Foreskin fibroblast (primary cell): ENCODE measurements at places on chromosomes 3 and 15.

DNA sequence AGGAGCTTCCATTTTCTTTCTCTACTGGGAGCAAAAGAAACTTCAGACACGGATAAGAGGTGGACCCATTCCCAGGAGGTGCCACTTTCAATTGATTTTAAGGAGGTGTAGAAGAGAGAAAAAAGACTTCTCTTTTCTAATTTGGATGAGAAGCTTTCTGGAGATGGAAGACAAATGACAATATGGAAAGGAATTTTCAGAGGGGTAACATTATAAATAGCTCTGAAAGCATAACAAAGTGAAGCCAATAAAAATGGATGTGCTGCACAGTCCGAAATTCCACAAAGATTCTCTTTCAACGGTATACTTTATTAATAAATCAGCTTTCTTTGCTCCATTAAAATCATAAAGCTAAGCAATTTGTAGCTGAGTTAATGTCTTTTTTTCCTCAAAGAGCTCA lies 607.2 kb upstream of the MDFIC2 start:
- DNase-seq = no peak

DNA sequence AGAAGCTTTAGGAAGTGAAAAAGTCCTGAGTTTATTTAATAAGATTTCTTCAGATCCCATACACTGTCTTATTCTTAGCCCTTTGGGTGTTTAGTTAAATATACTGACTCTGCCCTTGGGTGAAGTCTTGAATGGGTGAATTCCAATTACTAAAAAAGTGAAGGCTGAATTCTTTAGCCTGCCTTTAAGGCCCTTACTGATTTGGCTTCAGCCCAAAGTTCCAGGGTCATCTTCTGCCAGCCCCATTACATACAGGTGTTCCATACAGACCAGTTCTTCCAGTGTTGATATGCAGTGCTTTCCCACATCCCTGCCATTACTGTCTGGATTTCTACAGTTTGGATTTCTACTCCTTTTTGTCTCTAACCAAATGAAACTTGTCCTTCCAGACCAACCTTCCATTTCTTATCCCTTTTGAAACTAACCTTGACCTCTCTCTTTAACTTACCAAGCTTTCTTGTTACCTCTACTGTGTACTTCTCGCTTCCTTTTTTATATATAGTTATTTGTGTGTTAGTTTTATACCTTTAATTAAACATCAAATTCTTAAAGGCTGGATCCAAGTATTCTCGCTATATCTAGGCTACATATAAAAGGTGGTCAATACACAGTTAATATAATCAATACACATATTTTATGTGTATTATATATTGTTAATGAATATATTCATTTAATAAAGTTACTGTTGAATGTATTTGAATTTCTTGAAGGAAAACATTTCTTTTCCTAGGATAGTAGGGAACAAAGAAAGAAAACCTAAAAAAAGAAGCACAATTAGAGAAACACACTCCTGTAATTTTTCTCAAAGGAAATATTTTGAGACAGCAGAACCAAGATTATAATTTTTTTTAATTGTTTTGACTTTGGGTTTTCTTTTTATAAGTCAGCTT lies 15.0 kb downstream of the MBNL1 start:
- DNase-seq = no peak

DNA sequence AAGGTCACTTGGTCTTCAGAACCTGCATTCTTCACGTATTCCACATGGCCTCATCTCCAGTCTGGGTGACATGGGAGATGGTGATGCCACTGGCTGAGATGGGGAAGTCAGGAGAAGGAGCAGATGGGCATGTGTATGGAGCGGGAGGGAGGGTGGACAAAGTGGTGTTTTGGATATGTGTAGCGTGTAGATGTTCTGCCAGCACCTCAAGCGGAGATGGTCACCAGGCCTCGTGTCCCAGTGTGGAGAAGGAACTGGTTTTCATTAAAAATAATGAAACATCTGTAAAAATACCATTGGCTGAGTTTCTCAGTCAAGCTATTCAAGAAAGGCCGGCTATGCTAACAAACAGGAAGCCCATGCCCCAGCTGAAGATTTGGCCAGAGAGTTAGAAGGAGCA lies 26.2 kb downstream of the LARP6 start:
- DNase-seq = no peak

DNA sequence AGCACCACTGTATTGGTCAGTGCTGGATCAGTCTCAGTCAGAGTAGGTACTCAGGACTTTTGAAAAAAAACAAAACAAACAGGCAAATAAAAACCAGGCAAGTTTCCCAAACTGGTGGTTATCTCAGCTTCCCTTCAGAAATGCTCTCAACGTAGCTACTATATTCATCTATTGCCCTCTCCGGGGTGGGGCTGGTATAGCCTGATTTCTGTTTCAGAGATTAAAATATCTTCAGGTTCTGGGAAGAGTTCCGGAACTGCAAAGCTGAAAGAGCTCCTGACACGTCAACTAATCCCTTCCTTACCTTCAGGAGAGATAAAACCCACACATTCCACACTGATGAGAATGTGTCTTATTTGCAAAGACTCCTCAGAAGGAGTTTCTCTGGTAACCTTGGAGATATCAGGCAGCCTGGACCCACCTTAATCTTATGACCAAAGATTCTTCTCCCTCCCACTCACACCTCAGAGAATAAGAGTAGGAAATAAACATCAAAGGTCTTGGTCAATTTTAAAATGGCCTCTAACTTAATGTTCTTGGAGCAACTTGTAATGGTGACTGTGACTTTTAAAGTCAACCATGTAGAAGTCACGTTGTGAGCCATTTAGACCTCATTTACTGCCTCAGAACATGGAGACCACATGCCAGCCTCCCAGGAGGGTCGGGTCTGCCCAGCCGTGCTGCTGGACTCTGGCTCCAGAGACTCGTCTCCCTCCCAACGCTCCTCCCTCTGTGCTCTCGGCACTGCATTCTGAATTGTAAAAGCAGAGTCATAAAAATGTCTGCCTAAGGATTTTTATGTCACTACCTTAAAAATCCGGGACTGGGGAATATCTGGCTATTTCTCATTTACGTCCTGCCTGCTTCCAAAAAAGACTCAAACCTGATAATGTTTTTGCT lies 53.8 kb downstream of the CDCP1 start:
- DNase-seq = peak; percentile 36

DNA sequence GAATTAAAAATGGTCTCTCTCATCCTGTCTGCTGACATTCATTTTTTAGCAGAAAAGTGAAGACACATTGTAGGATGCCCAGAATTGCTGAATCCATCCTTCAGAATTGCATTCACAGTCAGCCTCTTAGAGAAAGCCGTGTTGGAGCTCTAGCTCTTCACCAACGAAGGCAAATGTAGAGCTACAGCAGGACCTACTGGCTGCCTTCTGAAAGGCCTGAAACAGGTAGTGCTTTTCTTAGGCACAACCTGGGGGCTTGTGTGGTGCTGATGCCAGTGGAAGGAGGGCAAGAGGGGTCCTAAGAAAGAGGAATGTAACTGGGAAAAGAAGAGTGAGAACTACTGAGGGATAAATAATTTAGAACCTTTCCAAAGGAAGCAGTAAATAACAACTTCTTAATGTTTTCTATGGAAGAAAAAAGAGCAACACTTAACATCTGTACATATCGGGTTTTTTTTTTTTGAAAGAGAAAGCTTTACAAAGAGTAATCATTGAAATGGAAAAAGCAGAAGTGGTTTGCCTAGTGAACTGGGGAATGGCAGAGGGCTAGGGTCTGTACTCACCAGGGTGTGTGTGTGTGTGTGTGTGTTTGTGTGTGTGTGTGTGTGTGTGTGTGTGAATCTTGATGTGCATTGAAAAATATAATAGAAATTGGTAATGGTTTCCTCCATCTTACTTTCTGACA lies 297.8 kb downstream of the SATB1 start:
- no peak for DNase-seq

- peak; percentile 96 for DNase-seq
Measured at GRCh38 chr15:100721758-100722550, 119.6 kb downstream of the ASB7 start.

DNA sequence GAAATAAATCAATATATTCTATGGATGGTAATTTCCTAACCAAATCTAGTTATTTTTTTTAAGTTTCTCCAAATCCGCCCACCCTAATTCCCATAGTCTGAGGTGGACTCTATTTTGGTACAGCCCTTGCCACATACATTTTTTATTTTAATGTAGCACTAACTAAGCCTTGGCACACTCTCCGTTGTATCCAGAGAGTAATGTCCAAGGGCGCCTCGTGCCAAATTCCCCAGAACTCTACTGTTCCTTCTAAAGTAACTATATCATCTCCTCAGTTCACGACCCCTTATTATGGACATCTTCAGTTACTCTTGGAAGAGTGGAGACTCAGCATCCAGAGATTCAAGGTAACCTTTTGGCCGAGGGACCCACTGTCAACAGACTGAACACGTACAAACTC lies 1.3 kb downstream of the VGLL3 start:
- no peak for DNase-seq

GRCh38 chr3:97952280-97952679 lies 20.0 kb downstream of the RIOX2 start:
- peak; percentile 94 for DNase-seq

DNA sequence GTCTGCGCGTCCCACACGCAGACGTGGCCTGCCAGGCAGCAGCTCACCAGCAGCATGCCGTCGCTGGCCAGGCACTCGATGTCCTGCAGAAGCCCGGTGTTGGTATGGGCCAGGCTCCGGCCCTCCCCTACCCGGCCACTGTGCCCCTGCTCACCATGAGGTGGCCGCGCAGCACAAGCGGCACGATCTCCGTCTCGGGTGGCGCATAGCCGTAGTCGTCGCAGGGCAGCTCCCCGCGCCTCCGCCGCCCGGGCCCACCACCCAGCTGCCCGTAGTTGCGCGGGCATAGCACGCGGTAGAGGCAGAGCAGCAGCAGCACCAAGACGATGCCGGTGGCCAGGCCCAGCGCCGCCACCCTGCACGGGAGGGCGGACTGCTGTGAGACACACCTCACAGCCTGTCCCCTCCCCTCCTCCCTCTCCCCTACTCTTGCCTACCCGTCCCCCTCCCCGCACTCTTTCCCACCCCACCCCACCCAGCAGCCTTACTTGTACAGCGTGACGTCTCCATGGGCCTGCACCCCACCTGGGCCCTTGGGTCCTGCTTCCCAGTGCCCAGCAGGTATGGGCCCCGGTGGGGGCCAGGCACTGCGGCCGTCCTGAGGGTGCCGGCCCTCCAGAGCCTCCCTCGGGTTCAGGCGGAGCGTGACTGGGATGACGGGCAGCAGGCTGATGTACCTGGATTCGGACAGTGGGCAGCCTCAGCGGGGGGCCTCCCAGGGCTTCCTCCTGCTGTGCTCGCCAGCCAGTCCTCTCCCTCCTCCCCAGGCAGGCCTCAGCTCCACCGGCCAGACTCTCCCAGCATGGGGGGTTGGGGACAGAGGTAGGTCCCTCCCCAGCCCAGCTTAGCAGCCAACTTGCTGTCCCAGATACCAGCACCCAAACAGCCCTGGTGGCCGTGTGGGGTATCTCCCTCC lies 37.6 kb downstream of the PTPN23 start:
- DNase-seq = no peak

- DNase-seq = peak; percentile 11
Measured at GRCh38 chr3:87270908-87271700, 5.3 kb downstream of the POU1F1 start.

GRCh38 chr3:128433837-128434165 lies 32.9 kb downstream of the DNAJB8 start:
- no peak for DNase-seq

GRCh38 chr3:14290631-14291385 lies 111.6 kb upstream of the SLC6A6 start:
- peak; percentile 23 for DNase-seq

GRCh38 chr3:142857056-142857455 lies 31.8 kb downstream of the PCOLCE2 start:
- no peak for DNase-seq

DNA sequence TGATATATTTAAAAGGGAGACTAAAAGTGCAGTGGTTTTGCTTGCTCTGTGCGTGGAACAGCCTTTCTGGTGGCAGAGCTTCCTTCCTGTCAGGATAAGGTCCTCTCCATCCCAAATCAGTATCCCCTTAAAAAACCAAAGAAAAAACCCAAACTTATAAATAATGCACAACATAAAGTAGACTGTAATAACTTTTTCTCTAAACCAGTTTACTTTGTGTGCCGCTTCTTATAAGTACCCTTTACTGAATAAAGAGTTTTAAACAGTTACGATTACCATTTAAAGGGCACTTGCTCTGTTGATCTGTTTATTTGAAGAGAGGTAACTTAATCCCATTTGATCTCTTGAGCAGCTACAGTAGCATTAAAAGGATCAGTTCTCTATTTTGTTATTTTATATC lies 2.5 kb downstream of the PIK3CA start:
- DNase-seq = no peak
